H7 (cell line): ENCODE measurements at places on chromosomes 12 and 14. TPM values are rescaled to one million over a fixed set of nuclear protein-coding genes. Genes with fewer than 3 reads are reported as not detected.

HOXC11 gene
- total RNA-seq = not detected in 2 replicates

ESPL1 gene
- total RNA-seq = 43.6 and 46.2 TPM in 2 replicates

FOXN4 gene
- total RNA-seq = 0.07 and 0.33 TPM in 2 replicates

OVCH1 gene
- total RNA-seq = not detected in 2 replicates

KLRD1 gene
- 0.04 and 0.48 TPM in 2 replicates for total RNA-seq

AGAP2 gene
- 0.30 and 0.35 TPM in 2 replicates for total RNA-seq

HHIPL1 gene
- 2.2 and 3.4 TPM in 2 replicates for total RNA-seq

RIN3 gene
- total RNA-seq = 0.15 and 0.76 TPM in 2 replicates

CABP1 gene
- total RNA-seq = 4.4 and 6.0 TPM in 2 replicates
